RWPE2 (cell line): ENCODE measurements at places on chromosomes 4 and X.
A peak's percentile ranks its signal among the peaks of the same experiment; 100 is the strongest.

DNA sequence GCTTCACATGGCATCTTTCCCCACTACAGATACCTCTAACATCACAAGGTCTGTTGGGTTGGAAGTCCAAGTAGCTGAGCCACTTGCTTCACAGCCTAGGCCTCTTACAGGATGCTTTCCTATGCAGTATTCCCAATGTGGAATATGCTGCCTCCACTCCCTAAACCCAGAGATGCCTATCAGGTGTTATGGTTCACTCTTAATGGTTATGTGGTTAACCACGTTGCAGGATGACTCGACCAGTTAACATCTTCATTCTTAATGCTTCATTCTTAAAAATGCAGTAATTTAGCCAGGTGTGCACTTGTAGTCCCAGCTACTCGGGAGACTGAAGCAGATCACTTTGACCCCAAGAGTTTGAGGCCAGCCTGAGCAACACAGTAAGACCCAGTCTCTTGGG lies 24.2 kb downstream of the HAUS3 start:
- no peaks in the 10 kb centered on the region for H3K27me3 ChIP-seq
- no peak overlapping the region for H3K27ac ChIP-seq
- no peak overlapping the region for H3K4me3 ChIP-seq
- H3K4me1 ChIP-seq = no peaks in the 10 kb centered on the region
- no peaks in the 10 kb centered on the region for H3K36me3 ChIP-seq

- H3K36me3 ChIP-seq = no peaks in the 10 kb centered on the region
- no peaks in the 10 kb centered on the region for H3K27me3 ChIP-seq
- H3K4me3 ChIP-seq = no peak overlapping the region
- no peaks in the 10 kb centered on the region for H3K4me1 ChIP-seq
- DNase-seq = no peak
These were observed 153.9 kb upstream of the STK26 start for GRCh38 chrX:131869182-131869581.

GRCh38 chr4:168679819-168680218 lies 183.0 kb downstream of the PALLD start:
- H3K36me3 ChIP-seq = no peaks in the 10 kb centered on the region
- no peaks in the 10 kb centered on the region for H3K27me3 ChIP-seq
- peak overlapping the region; percentile 16 for H3K27ac ChIP-seq
- peaks cover 7% of the 10 kb centered on the region for H3K4me1 ChIP-seq
- no peak for DNase-seq
- H3K4me3 ChIP-seq = no peak overlapping the region

- H3K36me3 ChIP-seq = no peaks in the 10 kb centered on the region
- no peaks in the 10 kb centered on the region for H3K27me3 ChIP-seq
- DNase-seq = no peak
- peak overlapping the region; percentile 19 for H3K27ac ChIP-seq
These were observed 24.9 kb upstream of the HUWE1 start for GRCh38 chrX:53711436-53711835.

DNA sequence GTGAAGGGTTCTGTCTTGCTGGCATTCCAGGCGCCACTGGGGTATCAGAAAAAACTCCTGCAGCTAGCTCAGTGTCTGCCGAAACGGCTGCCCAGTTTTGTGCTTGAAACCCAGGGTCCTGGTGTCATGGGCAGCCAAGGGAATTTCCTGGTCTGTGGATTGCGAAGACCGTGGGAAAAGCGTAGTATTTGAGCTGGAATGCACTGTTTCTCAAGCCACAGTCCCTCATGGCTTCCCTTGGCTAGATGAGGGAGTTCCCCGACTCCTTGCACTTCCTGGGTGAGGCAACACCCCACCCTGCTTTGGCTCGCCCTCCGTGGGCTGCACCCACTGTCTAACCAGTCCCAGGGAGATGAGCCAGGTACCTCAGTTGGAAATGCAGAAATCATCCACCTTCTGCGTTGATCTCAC lies 40.1 kb downstream of the NOP14 start:
- H3K27ac ChIP-seq = peak overlapping the region; percentile 32
- DNase-seq = no peak
- peaks cover 41% of the 10 kb centered on the region for H3K36me3 ChIP-seq
- no peaks in the 10 kb centered on the region for H3K27me3 ChIP-seq

DNA sequence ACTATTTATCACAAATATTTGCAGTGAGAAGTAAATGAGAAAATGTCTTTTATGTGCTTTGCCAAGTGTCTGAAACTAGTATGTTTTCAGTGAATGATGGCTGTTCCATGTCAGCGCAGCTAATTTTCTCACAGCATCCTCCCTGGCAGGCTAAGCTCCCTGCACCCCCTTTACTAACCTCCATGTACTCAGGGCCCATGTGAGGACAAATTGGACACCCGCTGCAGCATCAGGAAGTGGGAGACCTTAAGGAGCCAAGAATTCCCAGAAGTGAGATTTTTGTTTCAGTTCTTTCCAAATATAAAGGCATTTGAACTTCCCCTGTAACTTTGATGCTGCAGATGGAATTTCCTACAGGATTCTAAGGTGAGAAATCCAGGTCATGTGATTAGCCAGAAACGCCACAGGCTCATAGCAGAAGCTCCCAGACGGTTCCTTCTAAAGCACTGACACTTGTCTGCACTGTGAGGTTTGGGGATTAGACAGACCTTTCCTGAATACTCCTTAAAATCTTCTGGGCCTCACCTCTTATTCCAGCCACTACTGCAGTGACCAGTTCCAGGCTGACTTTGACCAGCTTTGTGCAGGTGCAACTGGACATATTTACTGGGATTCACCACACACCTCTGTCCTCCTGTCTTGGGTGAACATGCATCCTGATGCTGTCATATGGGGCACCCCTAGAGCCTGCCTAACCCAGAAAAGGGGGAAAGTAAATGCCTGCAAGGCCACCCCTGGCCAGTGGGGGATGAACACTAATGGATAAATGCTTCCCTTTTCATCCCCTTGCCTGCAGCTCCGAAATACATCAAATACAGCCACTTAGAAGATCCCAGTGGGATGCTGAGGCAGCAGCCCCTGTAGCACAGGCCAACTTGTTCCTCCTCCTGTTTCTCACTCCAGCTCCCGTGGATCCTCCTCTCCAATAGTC lies 45.9 kb downstream of the LGI2 start:
- H3K4me1 ChIP-seq = no peaks in the 10 kb centered on the region
- no peak overlapping the region for H3K4me3 ChIP-seq
- H3K27me3 ChIP-seq = no peaks in the 10 kb centered on the region
- H3K27ac ChIP-seq = no peak overlapping the region
- H3K36me3 ChIP-seq = no peaks in the 10 kb centered on the region

DNA sequence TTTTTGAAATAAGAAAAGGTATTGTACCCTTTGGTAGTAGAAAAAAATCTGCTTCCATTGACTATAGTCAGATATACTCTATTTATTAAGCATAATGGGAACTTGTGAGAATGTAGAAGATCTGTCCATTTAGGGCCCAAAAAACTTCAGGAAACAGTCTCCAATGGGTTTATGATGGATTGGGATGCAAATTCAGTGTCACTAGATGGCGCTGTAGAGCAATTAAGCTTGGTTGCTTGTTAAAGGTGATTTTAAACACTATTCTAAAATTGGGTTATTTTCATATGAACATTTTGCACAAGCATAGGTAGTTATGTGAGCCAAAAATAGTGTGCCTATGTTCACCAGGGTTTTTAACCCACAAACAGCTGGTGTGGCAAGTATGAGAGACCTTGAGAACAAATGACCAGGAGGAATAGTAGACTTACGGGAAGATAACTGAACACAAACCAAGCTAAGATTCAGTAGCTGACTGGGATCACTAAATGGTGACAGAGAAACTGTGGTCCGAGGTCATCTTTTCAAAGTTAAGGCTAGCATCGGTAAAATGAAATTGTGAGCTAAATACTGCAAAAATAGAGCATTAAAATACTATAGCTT lies 80.3 kb upstream of the LSM6 start:
- H3K27ac ChIP-seq = no peak overlapping the region
- no peaks in the 10 kb centered on the region for H3K36me3 ChIP-seq
- no peaks in the 10 kb centered on the region for H3K27me3 ChIP-seq

DNA sequence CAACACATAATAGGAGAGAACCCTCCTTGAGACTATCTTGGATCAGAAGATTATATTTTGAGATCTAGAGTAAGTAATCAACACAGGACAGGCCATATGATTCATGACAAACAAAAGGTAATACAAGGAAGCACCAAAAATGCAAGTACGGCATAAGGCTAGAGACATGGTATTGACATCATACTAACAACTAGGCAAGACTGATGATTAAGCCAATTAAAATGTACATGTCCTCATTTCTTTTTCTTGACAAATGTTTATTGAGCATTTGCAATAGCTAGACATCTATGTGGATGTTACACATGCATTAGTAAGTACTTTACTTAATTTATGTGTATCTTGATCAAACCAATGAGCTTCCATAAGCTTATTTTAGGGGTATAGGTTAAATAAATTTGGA lies 695.7 kb upstream of the GALNTL6 start:
- H3K36me3 ChIP-seq = no peaks in the 10 kb centered on the region
- no peaks in the 10 kb centered on the region for H3K27me3 ChIP-seq
- no peak overlapping the region for H3K4me3 ChIP-seq
- DNase-seq = no peak

- H3K27me3 ChIP-seq = no peaks in the 10 kb centered on the region
- peak overlapping the region; percentile 65 for H3K27ac ChIP-seq
- H3K4me1 ChIP-seq = peaks cover 20% of the 10 kb centered on the region
- H3K4me3 ChIP-seq = peak overlapping the region; percentile 95
- no peak for DNase-seq
These were observed 418 bp downstream of the TAB3 start for GRCh38 chrX:30888526-30889146.

DNA sequence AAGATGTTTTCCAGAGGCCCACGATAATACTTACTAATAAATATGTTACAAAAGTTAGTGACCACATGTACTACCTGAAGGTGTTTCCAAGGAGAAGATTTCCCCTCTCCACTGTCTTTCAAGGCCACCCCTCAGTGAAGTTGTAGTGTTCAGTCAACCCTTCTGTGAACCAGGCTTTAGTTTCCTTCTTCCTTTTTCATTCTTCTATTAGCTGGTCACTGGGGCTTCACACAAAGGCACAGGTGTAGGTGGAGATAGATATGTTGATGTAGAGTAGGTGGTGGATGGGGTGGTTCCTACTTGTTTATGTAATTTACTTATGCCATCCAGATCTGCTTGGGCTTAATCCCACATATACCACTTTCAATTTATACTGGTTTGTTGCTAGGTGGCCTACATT lies 43.3 kb upstream of the ADAM29 start:
- H3K36me3 ChIP-seq = no peaks in the 10 kb centered on the region
- H3K4me1 ChIP-seq = no peaks in the 10 kb centered on the region
- no peak overlapping the region for H3K27ac ChIP-seq
- no peak overlapping the region for H3K4me3 ChIP-seq
- DNase-seq = no peak
- H3K27me3 ChIP-seq = no peaks in the 10 kb centered on the region

- no peaks in the 10 kb centered on the region for H3K4me1 ChIP-seq
- no peak for DNase-seq
- 0 out of 2 replicates have a peak, but pooled peaks cover 2% of the 10 kb centered on the region for H3K36me3 ChIP-seq
- no peaks in the 10 kb centered on the region for H3K27me3 ChIP-seq
These were observed 28.6 kb downstream of the SPATA18 start for GRCh38 chr4:52079659-52080058.

GRCh38 chrX:54808109-54808604 lies 612 bp downstream of the MAGED2 start:
- H3K4me1 ChIP-seq = no peaks in the 10 kb centered on the region
- H3K27ac ChIP-seq = peak overlapping the region; percentile 26
- no peaks in the 10 kb centered on the region for H3K27me3 ChIP-seq
- H3K36me3 ChIP-seq = peaks cover 29% of the 10 kb centered on the region
- peak overlapping the region; percentile 39 for H3K4me3 ChIP-seq
- DNase-seq = no peak

DNA sequence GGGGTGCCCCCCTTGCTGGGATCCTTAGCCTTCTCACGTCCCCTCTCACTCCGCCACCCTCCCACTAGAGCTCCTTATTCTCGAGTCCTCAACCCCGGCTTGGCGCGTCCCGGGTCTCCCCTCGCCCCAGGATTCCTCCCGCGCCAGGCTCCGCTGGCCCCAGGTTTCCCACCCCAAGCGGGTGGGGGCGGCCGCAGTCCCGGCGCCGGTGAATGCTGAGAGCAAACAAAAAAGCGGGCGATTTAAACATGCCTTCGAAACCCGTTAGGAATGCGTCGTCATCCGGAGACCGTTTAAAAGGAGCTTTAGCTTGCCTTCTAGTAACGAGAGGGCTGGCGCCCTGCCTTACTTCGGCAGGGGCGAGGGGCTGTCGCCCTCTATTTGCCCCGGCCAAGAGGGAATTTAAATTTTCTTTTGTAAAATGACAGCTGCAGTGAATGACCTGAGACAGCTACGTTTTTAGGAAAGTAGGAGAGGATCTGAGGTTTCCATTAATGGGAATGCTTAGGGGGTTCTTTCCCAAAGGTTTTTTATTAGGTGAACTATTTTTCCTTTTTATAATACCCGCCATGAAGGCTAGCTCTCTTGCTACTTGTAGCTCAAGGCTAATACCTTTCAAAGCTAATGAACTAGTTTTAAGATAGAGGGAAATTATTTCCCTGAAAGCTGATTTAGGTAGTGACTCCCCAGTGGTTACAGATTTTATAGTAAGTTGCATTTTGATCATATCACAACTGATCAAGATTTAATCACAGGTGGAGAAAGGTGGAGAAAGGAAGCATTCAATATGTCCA lies 3.1 kb downstream of the JADE1 start:
- H3K4me3 ChIP-seq = peak overlapping the region; percentile 75
- H3K36me3 ChIP-seq = peaks cover 10% of the 10 kb centered on the region
- peak overlapping the region; percentile 88 for H3K27ac ChIP-seq
- H3K4me1 ChIP-seq = no peaks in the 10 kb centered on the region
- DNase-seq = no peak
- H3K27me3 ChIP-seq = no peaks in the 10 kb centered on the region

GRCh38 chr4:171846232-171846631 lies 33.0 kb downstream of the GALNTL6 start:
- no peak overlapping the region for H3K27ac ChIP-seq
- no peak for DNase-seq
- H3K27me3 ChIP-seq = no peaks in the 10 kb centered on the region
- H3K4me1 ChIP-seq = no peaks in the 10 kb centered on the region
- H3K4me3 ChIP-seq = no peak overlapping the region

DNA sequence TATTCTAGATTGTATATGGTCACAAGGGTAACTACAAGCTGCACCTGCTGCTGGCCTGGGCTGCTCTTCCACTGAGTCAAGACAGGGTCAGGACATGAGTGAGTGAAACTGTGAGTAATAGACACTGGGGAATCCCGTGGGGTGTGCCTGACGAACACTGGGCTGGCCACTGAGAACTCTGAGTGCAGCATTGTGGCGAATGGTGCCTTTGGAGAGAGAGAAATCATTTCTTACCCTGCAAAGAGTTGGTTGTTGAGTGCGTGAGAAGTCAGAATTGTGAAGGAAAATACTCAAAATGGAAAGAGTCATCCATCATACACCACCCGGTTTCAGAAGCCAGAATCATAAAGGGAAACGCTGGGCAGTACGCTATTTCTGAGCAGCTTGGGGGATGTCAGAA lies 43.1 kb upstream of the LSM6 start:
- no peak for DNase-seq
- no peaks in the 10 kb centered on the region for H3K4me1 ChIP-seq
- H3K36me3 ChIP-seq = no peaks in the 10 kb centered on the region
- no peaks in the 10 kb centered on the region for H3K27me3 ChIP-seq

GRCh38 chrX:139971394-139971749 lies 6.1 kb upstream of the CXorf66 start:
- H3K4me3 ChIP-seq = no peak overlapping the region
- DNase-seq = no peak
- H3K27me3 ChIP-seq = no peaks in the 10 kb centered on the region
- H3K27ac ChIP-seq = no peak overlapping the region
- no peaks in the 10 kb centered on the region for H3K36me3 ChIP-seq
